ENCODE measurements at places on chromosomes 3 and 15. TPM values are rescaled to one million over a fixed set of nuclear protein-coding genes. Genes with fewer than 3 reads are reported as not detected.

GOLGA6A gene
- 0.13 TPM for total RNA-seq

DNA sequence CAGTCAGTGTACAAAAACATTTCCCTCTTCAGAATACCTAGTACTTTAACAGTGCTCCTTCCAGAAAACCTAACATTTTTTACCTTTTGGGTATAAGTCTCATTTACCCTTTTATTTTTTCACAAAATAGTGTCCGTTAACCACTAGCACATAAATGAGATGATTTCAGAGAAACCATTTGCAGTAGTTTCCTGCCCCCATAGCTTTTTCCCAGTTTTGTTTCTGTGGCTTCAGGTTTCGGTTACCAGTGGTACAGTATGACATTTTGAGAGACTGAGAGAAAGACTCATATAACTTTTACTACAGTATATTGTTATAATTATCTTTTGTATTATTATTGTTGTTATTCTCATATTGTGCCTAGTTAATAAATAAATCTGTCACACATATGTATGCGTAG lies 6.2 kb upstream of the RBMS3 start:
- DNase-seq = no peak

PPP2R3A gene
- total RNA-seq = 64.6 TPM

GRCh38 chr3:109803274-109803673 lies 465.9 kb upstream of the DPPA4 start:
- DNase-seq = no peak

MORC1 gene
- total RNA-seq = not detected

EPHB3 gene
- total RNA-seq = 36.2 TPM

ACAD9 gene
- 25.6 TPM for total RNA-seq

DNA sequence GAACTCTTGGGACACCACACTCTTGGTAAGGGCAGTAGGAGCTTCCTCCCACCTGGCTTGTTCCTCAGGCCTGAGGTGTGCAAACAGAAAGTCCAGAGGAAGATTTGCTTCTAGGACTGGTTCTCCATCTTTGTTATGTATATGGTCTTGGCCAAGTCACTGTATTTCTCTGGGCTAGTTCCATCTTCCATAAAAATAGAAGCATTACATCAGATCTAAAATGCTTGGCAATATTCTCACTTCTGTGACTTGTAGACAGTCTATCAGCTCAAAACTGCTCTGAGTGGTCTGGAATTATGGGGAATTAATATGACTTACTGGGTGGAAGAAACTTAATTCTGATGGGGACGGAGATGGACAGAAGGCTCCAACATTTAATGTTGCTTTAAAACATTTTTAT lies 55.2 kb downstream of the TMEM108 start:
- DNase-seq = peak; percentile 52

TRPC1 gene
- 16.3 TPM for total RNA-seq

GRCh38 chr3:144989807-144990206 lies 1018.2 kb downstream of the DIPK2A start:
- DNase-seq = no peak

SLC28A1 gene
- total RNA-seq = 0.35 TPM

DNA sequence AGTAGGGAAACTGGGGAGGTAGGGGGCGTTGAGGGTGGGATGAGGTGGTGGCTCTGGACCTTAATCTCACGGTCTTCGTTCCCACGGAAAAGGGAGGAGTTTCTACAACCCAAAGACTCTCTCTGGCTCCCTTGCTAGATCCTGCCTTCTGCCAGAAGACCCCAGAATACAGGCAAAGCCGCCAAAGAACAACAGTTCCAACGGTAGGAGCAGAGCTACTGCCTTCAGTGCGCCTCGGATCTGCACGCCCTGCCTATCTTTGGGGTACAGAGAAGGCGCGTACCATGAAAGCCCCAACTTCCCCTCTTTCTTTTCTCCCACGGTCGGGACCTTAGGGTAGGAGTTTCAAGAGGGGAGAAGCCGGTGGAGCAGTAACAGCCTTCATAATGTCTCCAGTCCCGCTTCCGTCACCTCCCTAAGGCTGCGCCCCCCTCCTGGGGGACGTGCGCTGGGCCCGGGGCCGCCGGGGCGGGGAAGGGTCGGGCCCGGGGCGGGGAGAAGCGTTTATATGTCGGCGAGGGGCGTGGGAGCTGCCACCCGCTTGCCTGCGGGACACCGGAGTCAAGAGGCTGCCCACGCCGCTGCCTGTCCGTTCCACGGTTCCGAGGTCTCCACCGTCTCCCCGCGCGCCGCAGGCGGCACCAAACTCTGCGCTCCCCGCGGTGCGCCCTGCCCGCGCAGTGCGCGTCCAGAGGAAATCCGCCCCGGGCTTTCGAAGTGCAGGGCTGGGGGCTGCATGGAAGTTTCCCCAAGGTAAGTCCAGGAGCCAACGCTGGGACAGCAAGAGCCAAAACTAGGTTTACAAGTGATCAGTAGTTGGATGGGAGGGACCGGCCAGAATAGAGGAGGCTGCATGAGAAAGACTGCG lies at the start of gene COL6A6:
COL6A6 (plus strand) TSS at position 533 of the 868 bp plus-strand sequence. CDS start 43,188 bp downstream, outside the sequence.
- DNase-seq = peak; percentile 67

DNA sequence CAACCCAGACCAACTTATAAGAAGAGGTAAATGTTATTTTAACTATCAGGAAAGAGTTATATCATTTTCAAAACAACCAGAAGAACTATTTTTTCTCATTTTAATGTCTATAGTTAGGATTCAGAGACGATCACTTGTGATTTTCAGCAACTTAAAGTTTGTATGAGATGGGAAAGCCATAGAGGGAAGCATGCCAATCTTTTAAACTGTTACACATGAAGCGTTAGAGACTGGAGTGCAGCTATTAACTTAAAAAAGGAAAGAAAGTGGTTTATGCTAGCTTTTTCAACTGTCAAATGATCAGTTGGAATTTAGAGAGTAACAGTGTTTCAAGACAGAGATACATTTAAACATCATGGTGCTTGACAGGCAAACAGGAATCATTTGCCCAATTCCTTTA lies 91.7 kb upstream of the LPP start:
- peak; percentile 86 for DNase-seq

DNA sequence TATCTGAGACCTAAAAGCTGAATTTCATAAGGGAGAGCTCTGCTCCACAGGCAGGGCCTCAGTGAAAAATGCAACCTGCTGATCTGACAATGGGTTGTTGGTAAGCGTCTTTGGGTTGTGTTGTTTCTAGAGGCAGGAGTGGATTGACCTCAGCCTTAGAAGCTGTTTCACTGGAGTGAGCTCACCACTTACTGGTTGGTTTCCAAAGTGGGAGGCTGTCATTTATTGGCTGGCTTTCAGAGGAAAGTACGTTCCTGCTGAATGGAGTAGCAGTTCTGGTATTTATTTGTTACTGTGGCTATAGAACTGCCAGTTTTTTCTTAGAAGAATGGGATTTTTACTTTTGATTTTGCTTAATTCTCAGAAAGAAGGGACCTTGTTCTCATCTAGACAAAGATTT lies 29.3 kb upstream of the COL6A5 start:
- DNase-seq = peak; percentile 92

DNA sequence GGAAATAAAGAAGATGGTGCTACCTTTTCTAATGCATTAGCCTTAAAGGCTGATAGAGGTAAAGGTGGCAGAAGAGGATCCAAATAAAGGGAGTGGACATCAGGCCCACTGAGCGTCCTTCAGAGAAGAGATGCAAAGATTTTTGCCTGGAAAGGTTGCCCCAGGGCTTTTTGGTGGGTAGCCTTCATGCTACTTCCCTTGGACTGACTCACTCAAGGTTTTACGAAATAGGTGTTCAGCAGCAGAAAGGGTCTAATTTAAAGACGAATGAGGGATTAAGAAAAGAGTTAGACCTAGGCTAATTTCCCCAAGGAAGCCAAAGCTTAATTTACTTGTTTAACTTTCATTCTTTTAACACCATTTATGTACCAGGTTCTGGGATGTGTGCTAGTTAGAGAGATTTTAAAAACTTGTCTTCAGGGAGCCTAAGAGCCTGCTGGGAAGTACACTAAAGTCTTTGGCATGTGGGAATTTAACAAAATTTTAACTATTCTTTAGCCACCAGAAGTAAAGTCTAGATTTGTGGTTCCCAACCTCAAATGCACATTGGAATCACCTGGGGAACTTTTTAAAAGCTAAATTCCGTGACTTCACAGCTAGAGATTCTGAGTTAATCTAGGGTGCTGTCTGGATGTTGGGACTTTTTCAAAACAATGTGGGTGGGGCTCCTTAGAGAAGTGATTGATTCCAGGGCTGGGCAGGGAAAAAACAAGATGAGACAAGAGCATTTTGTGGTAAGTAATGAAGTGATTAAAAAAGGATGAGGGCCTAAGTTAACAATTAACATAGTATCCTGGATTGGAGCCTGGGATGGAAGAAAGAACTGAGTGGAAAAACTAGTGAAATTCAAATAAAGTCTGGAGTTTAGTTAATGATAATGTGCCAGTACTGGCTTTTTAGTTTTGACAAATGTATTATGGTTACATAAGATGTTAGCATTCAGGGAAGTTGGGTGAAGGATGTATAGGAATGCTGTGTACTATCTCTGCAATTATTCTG lies 3.4 kb downstream of the IL20RB start:
- no peak for DNase-seq

FBXW12 gene
- 0.09 TPM for total RNA-seq

DNA sequence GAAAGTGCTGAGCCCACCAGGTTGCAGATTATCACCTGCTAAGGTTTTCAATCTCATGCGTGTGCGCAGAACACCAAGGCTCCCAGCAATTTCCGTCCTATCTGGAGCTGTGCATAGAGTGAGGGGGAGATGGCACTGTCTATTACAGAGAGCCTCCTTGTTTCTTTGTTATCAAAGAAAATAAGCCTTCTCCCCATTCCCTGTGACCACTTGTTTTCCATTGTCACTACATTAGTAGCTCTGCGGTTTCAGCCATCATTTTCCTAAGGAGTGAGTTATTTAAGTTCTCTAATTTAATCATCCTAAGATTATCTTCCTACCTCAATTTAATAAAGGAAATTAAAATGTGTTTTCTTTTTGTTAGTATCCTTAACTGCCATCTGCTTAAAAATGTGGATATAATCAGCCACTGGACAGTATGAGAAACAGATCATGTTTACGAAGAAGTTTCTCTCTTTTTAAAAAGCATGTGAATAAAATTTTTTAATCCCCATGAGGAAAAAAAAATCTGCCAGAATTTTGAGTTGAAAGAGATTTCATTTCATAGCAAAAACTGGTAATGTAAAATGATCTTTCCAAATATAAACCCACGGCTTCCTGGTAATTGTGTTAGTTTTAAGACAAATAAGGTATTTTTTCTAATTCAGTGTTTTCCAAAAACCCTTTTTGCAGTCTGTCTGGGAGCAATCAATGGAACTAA lies 172.3 kb upstream of the UBE2E1 start:
- DNase-seq = peak; percentile 70

KNG1 gene
- 0.13 TPM for total RNA-seq

DNA sequence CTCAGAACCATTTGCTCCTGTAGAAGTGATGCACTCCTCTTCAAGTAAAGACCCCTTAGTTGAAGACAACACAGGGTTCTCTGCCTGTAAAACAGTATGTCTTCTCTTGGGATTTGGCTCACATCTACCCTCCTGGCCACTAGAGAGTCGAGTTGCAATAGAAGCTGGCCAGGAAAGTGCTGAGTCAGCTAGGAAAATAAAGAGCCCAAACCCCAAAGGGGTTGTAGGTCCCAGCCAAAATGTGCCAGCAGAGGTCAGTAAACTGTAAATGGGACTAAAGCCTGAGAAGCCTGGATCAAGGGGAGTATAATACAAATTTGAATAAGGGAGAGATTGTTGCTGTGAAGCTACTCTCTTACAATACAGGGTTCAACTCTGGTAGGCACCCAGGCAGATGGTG lies 37.2 kb upstream of the THBS1 start:
- no peak for DNase-seq

DNA sequence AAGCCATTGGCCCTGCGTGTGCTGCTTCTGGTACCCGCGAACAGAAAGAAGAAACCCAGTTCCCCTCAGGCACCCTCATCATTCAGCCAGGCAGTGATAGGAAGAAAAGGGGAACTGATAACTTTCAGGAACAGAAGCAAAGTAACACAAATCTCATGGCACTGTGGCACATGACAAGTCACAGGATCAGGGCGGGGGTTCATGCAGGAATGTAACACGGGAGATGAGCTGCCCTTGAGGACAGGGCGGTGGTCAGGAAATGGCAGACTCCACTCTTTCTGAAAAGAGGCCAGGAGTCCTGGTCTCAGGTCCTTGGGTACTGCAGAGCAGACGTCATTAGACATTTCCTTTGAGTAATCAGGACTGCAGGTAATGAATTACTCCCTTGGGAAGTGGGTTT lies 95.5 kb downstream of the CCNL1 start:
- DNase-seq = peak; percentile 34

CGNL1 gene
- 9.5 TPM for total RNA-seq

- no peak for DNase-seq
These were observed 28.0 kb downstream of the DNAH1 start for GRCh38 chr3:52343946-52344600.

SETD5 gene
- total RNA-seq = 62.3 TPM

DNA sequence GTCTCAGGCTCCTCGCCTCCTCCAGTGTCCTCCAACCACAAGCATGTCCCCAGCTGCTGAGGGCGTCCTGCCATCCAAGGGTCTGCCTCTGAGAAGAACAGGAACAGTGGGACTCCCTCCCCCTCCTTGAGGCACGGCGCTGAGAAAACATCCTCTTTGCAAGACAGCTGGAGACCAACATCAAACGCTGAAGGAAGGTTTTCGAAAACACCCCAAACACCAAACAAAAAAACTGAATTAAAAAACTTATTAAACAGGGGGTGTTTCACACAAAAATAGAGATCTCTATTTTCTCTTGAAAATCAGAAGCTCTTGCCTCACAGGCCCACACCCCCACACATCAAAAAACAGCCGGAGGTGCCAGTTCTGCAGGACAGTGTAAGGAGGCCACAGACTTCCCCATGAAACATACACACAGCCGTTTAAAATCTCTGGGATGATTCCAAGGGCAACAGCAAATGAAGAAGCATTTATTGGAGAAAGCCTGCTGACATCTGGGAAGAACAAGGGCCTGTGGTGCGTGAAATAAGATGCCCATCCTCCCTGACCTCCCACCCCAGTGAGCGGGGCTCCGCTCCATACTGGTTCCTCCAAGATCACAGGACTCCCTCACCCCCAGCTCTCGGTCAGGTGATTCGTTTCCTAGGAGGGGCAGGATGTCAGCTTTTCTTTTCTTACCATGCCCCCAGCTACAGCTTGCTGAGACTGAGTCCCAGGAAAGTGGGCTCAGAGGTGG lies 71.3 kb downstream of the NUP210 start:
- DNase-seq = peak; percentile 44

- no peak for DNase-seq
These were observed 86.0 kb downstream of the PLXNA1 start for GRCh38 chr3:127068871-127069270.

LACTB gene
- total RNA-seq = 13.4 TPM

DNA sequence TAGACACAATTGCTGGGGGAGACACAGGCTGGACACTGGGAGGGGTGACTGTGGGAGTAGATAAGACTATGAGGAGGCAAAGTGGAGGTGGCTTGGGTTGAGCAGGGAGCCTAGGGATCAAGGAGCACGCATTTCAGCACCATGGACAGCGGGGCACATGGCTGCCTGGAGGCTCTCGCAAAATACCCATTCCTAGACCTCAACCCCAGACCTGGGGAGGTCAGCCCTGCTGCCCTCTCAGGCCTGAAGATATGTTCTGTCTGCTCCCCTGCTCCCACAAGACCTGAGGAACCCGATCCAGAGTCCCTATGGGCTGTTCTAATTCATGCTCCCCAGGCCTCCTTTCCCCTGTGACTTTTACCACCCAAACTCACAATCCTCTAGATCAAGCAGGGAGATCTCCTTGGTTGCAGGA lies 16.0 kb upstream of the CPEB1 start:
- peak; percentile 65 for DNase-seq

GRCh38 chr15:51332206-51333147 lies 5.9 kb downstream of the CYP19A1 start:
- DNase-seq = peak; percentile 56

Data from muscle of leg (tissue), 16 donors.